ENCODE measurements at places on chromosomes 2 and 18.

- DNase-seq: no peak
Observed at GRCh38 chr2:128091726-128092080, 703 bp downstream of the UGGT1 start.

GRCh38 chr2:239715606-239716005, 309.5 kb downstream of the NDUFA10 start:
- DNase-seq: no peak

DNA sequence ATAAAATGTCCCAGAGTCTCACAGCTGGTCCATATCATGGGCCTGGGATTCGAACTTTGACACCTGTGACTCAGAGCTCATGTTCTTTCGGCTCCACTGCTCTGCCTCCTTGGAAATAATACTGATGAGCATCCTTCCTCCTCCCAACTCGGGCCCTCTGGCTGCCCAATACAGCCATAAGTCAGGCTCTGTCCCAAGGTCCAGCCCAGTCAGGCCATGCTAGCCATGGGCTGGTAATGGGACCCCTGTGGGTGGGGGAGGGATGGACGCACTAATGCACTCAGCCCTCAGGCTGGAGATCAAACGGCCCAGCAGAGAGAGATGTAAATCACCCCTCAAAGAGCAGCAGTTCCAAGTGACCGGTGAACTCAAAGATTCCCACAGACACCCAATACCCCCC, 61.1 kb downstream of the DDX1 start:
- no peak for DNase-seq

GRCh38 chr2:168243061-168243460, 4.3 kb downstream of the STK39 start:
- DNase-seq: no peak

DNA sequence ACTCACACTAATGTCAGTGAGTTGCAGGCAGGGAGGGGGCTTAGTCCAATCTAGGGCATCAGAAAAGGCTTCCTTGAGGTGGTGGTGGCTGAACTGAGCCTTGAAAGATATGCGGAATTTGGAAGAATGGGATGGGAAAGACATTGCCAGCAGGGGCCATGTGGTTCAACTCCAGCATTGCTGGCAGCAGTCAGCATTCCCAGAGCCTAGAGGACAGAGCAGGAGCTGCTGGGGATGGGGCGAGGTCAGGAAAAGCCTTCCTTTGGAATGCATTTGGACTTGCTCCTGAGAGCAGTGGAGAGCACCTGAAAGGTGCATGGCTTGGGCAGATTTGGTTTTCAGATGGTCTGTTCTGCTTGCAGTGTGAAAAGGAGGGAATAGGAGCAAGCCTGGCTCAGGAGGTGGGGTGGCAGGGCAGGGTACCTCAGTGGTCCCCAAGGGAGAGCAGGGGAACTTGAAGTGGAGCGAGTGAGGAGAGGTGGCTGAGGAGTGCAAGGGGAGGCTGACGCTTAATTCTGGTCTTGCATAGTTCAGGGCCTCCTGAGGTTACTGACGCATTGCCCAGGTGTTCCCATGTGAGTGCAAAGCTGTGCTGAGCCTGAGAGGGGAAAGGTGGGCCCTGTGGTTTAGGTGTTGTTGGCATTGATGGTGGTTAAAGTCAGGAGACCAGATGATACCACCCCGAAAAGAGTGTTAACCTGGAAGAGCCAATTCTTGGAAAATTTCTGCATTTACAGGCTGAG, 112.1 kb upstream of the MGAT5 start:
- DNase-seq: no peak

DNA sequence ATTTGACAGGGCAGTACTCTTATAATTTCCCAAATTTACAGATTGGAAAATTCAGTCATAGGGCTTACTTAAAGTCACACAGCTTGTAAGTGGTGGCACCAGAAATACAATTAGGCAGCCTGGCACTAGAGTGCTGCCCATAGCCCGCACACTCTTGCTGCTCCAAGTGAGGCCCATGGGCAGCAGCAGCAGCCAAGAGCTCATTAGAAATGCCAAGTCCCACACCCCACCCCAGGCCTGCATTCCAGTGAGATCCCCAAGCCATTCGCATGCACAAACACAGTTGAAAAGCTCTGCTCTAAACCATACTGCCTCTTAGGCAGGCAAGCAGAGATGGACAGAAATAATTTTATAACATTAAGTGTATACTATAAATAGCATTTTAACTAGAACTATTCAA, 379.3 kb upstream of the PKDCC start:
- DNase-seq: no peak

GRCh38 chr2:209413311-209414014, 10.4 kb upstream of the MAP2 start:
- DNase-seq: no peak

GRCh38 chr2:195666113-195666712, 9.2 kb downstream of the SLC39A10 start:
- DNase-seq: no peak

GRCh38 chr18:12659904-12660605, 2.1 kb upstream of the SPIRE1 start:
- no peak for DNase-seq

DNA sequence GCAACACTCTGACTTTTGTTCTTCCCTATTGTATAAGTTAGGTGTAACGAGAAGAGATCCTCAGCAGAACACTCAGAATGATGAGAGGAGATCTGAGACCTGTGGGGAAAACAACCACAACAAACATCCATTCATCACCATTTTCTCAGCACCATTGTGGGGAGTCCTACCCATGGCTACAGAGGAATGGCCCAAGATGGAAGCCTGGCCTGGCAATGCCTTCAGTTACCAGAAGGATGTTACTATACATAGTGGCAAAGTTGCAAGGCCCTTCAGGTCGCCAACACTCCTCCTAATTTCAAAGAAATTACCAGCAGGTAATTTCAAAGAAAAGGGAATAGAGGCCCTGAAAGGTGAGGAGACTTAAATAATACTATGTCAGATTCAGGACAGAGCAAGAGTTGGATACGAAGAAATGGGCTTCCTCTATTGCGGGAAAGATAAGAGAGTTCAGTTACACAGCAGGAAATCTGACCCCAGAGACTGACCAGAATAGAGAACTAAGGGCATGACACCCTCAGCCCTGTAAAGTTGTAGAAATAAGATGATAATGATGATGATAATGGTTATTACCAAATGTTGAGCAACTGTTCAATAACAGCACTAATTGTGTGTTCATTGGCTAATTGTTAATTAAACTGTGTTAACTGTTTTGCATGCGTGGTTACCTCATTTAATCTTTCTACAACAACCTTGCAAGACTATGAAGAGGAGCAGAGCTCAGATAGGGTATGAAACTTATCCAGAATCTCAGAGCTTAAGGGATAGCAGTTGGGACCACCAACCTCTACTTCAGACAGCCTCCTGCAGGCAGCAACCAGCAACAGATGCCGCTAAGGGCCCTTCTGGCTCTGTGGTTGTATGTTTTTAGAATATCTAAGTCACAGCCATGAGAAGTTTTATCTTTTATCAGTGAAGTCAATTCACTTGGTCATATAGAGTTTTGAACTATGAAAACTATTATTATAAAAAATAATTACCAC, 37.5 kb downstream of the DHRS9 start:
- DNase-seq: no peak

- no peak for DNase-seq
Observed at GRCh38 chr2:959457-959856, 8.8 kb downstream of the SNTG2 start.

DNA sequence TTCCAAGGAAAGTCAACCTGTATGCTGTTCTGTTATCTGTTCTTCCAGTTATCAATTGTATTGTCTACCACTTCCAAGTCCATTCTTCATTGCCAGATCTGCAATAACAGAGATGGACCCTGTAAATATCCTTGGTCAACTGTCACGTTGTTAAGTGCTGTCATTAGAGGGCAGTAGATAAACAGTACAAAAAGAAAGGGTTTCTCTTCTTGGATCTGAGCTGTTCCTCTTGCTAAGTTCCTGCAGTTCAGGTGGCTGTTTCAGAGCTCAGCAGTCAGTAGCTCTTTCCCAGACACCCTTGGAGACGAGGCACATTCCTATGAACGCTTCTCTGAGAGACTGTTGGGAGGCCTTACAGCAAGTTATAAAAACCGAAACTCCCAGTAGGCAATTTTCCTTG, 957.1 kb upstream of the CHAC2 start:
- DNase-seq: no peak

DNA sequence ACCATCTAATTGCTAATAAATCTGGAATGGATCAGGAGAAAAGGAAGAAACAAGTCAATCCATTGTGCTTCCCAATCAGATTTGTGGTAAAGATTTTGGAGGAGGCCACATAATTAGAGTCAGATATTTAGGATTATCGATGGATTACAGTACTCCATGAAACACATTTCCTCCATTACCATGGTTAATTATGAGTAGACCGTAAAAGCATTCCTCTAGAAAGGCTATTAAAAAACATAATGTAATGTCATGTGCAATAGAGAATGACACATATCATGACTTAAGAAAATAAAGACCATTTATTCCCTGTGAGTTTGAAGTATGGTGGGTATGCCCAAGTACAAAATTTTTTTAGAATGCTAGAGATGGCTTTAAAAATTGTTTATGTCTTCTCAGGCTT, 96.1 kb downstream of the ITGA4 start:
- DNase-seq: no peak

DNA sequence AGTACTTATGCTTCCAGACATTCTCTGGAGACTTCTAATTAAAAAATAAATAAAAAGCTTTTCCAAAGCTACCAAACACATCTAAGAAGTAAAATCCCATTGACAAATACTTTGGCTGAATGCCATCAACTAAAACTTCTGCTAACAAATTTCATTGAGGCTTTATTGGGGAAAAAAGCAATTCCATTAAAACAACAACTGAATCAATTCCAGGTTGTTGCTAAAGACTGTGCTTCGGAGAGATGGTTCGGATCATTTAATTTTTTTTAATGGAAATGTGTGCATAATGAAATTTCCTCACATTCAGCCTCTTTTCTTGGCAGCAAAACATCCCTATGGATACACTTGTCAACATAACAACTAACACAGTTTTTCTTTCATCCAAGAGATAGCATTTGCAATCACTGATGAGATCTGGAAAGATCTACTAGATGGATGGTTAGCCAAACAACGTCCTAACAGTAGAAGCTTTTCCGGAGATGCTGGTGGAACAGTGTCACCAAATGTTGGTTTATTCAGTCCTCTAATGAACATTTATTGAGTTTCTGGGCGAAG, 446.1 kb upstream of the FAM98A start:
- DNase-seq: no peak

GRCh38 chr2:171595456-171595855, 73.2 kb downstream of the CYBRD1 start:
- no peak for DNase-seq

- no peak for DNase-seq
Observed at GRCh38 chr18:6211174-6211504, 203.6 kb downstream of the L3MBTL4 start.

DNA sequence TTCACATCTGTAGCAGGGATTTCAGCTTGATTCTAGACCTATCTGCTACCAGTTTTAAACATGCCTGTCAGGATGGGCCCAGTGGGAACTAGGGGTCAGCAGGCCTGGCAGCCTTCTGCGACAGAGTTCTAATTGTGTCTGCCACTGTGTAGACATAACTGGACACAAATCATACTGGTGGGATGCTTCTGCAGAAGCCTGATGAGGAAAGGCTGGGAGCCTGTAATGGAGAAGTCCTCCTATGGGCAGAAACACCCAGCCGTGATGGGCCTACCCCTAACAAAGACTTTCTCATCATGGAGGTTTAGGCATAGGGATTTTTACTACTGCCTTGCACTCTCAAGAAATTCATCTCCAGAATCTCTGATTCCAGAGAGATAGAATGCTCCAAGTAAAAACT, 166.9 kb downstream of the PDE11A start:
- no peak for DNase-seq

DNA sequence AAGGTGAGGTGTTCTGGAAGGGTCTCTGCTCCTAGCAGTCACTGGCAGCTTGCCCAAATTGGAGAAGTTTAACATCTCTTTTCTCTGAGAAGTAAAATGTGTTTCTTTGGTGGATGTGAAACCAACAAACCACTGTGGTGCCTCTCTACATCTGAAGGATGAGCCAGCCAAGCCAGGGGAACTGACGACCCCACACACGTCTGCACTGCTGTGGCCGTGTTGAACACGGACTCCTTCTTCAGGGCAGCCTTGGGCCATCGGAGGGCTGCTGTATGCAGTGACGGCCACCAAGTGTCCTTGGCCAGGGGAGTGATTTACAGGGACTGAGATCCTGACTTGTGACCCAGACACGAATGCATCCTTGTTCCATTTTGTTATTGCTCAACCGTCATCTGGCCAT, 207.8 kb downstream of the ACKR3 start:
- DNase-seq: peak; percentile 20

- DNase-seq: peak; percentile 47
Observed at GRCh38 chr18:79242246-79242645, 153.5 kb upstream of the NFATC1 start.

- no peak for DNase-seq
Observed at GRCh38 chr2:138831154-138831553, 51.0 kb upstream of the NXPH2 start.

DNA sequence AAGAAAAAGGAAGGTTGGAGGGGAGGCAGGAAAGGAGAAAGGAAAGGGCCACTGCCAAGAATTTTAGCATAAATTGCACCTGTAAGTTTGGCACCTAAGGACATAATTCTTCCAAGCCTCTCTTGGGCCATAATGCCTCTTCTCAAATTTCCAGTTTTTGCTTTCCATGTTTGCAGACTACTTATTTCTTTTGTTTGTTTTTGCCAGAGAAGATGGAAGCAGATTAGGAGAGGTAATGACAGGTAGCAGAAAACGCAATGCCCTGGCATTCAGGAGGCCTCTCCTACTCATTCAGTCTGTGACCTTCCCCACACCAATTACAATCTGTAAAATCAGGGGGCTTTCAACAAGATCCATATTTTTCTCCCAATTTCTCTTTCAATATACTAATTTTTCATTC, 56.8 kb downstream of the MRPL33 start:
- DNase-seq: peak; percentile 58

DNA sequence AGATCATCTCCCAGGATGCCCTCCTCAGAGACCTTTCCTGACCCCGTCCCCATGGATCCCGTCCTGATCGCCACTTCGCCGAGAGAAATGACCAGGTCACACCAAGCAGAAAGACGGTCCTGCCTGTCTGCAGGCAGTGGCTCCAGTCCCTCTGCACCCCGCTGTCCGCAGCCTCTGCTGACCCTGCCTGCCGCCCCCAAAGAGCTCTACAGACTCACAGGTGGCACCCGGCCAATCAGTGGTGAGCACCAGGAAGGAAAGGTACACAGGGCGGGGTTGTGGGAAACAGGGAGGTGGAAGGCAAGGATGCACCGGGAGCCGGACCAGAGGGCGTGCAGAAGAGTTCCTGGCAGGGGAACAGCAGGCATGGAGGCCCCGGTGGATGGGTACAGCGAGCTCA, 94.8 kb downstream of the NDUFA10 start:
- no peak for DNase-seq

- no peak for DNase-seq
Observed at GRCh38 chr2:193929131-193929530, 1727.9 kb upstream of the SLC39A10 start.
